ENCODE measurements at places on chromosomes 6 and 20.

- no peak for DNase-seq
These were observed 1.9 kb upstream of the NKAIN4 start for GRCh38 chr20:63255931-63256704.

- DNase-seq = peak; percentile 4
These were observed 149.8 kb downstream of the PAK5 start for GRCh38 chr20:9689041-9689440.

DNA sequence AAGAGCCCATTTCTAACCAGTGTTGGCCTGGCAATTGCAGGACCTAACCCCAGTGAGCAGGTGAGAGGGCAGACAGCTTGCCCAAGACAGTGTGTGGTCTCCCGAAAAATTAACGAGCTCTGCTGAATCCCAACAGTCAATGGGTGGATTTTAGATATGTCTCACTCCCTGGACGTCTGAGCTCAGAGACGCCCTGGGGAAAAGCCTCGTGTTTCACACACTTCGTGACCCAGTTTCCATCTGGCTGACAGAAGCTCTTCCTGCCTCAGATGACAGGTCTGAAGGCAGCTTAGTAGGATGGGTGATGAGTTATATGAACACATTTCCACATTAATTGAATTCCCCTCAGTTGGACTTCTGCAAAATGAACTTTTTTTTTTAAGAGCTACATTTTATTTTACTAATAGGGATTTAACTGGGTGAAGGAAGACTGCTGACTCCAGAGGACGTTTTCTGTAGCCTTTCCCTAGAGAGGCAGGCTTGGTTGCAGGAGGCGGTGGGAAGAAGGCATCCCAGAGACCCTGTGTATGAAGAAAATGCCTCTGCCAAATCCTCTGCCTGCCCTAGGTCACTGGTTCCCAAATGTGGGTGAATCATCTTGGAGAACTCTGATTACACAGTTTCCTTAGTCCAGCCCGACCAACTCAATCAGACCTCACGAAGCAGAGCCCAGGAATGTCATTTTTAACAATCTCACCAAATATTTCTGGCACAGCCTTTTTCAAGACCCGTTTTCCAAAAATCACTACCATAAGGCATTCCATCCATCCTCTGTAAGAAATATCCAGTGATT is 71.7 kb upstream of the LY86 start:
- no peak for DNase-seq

DNA sequence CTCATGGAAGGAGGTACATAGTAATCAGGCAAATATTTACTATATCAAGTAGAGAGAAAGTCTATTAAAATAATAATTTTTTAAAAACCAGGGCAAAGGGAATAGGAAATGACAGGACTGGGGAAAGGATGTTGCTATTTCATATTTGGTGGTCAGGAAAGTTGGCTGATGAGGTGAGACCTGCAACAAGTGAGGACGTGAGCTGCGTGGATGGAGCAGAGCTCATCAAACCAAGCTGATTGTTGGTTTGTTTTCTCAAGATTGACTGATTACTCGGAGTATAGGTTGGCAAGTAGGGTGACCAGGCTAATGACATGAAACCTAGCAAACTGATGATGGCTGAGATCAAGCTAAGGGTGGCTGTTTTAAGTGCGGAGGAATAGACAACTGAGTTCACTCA is 6.0 kb downstream of the GJA1 start:
- DNase-seq = no peak

GRCh38 chr20:25274891-25275812 is 27.3 kb downstream of the PYGB start:
- DNase-seq = no peak

GRCh38 chr6:5998236-5998635 is 8.5 kb downstream of the NRN1 start:
- DNase-seq = no peak

DNA sequence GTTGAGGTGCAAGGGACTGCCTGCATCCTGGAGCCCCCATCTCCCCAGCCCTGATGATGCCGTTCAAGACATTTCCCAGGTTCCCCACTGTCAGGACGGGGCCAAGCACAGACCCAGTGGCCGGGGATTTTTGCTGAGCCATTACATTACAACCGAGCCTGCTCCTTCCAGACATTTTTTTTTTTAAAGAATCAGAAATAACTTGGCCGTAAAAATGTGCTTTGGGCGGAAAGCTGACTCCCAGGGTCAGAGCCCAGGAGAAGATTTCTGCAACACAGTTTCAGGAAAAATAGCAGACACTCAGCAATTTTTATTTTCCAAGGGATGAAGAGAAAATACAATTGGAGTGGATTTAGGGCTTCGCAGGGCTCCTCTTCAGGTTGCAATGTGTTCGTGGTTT is 87.9 kb downstream of the LRFN2 start:
- DNase-seq = no peak

DNA sequence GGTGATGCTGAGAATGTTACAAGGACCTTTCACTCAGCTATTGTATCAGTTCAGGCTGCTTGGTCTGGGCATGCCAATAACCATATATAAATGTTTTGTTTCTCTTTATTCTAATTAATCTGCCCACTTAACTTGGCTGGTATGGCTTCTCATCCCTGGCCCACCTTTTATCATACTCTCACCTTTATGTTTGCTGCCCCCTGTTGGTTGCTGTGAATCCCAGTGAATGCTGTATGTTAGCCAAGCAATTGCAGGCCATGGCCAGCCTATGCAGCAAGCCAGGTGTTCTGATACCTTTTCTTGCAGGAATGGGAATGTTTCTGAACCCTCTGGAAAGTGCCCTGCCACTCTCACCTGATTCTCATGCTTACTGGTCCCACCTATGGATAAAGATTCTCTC is 54.6 kb downstream of the PCSK2 start:
- peak; percentile 52 for DNase-seq

DNA sequence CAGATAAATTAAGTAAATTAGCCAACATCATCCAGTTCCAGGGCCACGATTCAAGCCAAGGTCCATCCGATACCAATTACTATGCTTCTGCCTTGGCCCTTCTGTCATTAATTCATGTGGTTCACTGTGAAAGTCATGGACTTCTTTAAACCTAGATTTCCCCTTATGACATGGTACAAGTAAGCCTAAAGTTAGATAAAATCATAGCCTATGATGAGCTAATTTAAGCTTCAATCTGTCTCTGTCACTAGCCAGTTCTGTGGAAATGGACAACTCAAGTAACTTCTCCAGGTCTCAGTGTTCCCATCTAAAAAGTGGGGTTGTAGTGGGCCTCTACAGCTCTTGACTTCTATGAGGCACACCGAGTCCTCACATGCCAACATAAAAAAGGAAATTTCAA is 225.5 kb upstream of the MARCKS start:
- DNase-seq = no peak

GRCh38 chr6:144840619-144841018 is 555.5 kb downstream of the UTRN start:
- no peak for DNase-seq

- no peak for DNase-seq
These were observed 59.6 kb upstream of the AFDN start for GRCh38 chr6:167766986-167767714.

DNA sequence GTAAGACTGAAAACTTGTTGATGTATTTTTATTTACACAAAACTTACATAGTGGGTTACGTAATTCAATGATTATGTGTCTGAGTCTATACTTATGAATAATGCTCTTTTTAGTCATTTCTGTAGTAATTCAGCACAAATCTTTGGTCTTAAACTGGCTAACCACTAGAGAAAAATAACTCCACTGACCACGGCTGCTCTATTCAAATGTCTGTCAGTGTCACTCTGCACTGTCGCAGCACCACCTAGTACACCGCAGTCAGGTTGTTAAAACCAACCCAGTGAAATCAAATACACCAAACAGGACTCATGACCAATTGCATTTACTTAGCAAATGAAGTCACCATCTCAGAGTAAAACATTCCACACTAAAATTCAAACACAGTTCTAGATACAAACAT is 93.5 kb upstream of the CCDC28A start:
- DNase-seq = no peak

DNA sequence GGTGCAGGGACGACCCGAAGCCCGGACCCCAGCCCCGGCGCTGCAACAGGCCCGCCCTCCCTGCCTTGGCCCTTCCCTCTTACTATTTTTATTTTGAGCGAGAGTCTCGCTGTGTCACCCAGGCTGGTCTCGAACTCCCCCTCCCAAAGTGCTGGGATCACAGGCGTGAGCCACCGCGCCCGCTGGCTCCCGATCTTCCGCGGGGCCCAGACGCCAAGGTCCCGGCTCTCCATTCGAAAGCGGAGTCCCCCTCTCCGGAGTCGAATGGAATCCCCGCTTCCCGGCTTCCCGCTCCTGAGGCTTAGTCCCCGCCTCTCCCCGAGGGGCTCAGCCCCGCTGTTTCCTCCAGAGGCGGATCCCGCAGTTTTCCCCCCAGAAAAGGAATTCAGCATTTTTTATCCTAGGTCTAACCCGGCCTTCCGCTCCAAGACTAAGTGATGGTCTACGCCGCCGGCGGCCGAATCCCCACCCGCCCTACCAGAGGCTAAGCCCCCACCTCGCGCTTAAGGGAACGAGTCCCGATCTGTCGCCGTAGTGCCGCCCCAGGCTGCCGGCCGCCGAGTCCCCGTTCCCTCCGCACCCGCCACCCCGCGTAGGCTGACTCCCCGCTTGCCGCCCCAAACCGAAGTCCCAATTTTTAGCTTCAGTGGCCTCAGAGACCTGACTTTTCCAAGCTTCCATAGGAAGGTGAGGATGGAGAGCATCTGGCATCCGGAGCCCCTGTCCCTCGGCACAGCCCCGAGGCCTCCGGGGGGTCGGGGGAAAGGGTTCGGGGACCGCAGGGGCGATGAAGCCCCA is 11.5 kb upstream of the TMC2 start:
- DNase-seq = peak; percentile 61

GRCh38 chr6:34595332-34596184 is 39.4 kb upstream of the SPDEF start:
- DNase-seq = no peak

DNA sequence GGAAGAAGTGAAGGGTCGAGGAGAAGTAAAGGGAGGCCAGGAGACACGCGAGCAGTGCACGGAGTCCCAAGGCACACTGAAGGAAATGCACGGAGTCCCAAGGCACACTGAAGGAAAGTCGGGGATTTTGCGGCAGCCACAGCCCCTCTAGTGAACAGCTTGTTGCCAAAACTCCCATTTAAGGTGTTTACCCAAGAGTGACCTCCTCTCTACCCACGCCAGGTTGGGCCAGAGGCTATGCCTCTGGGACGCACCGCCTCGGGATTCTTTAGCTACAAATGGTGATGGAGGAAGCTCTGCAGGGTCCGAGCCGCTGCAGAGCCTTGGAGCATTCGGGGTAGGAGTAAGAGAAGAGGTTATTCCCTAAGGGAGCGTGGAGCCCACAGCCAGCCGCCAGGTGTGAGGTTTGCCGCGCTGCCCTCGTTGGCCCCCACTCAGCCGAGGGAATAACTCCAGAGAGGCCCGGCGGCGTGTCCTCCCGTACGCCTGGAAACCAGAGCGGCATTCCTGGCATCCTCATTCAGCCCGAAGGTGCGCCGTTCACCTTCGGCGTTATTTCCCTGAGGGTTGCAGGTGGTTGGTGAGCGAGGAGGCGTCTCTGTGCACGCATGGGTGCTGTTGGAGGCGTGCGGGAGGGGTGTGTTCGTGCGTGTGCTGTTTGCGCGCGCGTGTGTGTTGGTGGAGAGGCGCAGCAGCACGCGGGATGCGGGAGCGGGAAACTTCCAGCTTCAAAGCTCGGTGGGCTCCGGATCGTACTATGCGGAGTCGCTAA is 3.4 kb upstream of the MAFB start:
- peak; percentile 41 for DNase-seq

DNA sequence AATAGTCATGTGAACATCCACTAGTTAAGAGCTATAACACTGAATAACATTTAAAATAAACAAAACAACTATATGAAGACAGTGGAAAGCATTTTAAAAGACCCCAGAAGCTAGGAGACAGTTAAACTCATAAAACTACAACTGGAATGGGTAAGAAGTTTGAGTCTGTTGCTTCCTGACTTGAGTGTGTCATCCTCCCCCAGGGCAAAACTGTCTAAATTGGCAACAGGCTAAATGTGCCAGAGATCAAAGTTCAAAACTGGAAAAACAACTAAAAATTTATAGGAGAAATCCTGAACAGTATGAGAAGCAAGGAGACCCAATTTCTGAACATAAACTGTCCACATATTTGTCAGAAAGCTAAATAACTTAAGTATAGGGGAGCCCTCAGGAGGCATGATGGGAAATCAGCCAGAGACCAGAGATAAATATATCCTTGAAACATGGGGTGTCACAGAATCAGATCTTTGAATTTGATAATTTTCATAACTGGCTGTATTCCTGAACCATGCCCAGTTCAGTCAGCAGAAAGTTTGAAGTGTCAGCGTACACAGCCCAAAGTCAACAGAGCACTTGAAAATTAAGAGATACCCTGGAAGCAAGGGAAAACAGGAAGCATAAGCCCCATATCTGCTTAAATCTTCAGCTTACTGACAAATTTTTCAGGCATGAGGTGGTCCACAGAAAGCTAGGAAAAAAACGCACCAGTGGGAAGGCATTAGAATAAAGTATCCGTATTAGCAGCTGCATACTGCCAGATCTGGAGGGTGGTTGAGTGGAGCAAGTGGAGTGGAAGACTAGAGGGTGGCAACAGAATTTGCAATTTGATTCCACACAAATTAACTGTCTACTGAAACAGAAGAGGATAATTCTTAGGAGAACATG is 516.1 kb upstream of the MAN1A1 start:
- no peak for DNase-seq

GRCh38 chr20:49247792-49248191 is 28.6 kb downstream of the DDX27 start:
- DNase-seq = no peak

DNA sequence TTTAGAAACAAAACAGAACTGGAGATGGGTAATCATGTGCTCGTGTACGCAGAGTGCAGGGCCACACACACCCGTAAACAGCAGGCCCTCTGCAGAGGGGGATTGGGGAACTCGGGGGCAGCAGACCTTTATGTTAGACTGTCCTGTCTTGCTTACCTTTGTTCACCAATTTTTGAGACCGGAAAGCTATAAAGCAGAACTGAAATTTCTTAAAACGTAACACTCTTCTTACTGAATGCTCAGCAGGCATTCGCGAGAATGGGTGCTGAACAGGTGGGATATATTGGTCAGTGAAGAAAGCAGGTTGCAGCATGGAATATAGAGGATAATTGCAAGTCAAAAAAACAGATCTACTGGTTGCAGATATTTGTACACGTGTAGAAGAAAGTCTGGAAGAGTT is 211.1 kb downstream of the BMP7 start:
- no peak for DNase-seq

DNA sequence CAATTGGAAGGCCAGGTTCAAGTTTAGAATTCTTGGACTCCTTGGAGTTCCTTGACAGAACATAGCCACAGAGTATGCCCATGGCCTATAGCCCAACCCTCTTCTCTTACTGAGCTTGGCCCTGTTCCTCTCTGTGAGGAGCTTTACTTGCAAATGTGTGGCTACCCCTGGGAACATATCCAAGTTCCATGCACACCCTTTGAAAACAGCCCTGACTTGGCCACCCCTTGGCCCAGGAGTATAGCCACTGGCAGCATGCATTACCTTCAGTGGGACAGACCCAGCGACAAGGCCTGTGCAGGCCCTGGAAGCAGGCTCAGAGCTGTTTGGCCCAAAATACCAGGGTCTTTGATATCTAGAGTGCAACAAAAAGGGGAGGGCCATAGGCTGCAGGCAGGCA is 19.5 kb upstream of the MAS1 start:
- no peak for DNase-seq

- no peak for DNase-seq
These were observed 37.0 kb downstream of the RNF217 start for GRCh38 chr6:124999105-124999764.
